ENCODE measurements at places on chromosomes 16 and 17. TPM values are rescaled to one million over a fixed set of nuclear protein-coding genes. Genes with fewer than 3 reads are reported as not detected.

SNAI3 gene
- total RNA-seq, result 0.17 TPM

TBC1D3B gene
- 1.8 TPM for total RNA-seq

MYCBPAP gene
- 2.3 TPM for total RNA-seq

KRTAP16-1 gene
- not detected for total RNA-seq

GEMIN4 gene
- total RNA-seq, result 7.4 TPM

RAC3 gene
- total RNA-seq, result 5.6 TPM

WFIKKN1 gene
- total RNA-seq, result 0.17 TPM

ALOX15 gene
- not detected for total RNA-seq

PLK1 gene
- total RNA-seq, result 0.77 TPM
